Left renal cortex interstitium (tissue), 4 donors: ENCODE measurements at places on chromosomes 2 and 18. TPM values are rescaled to one million over a fixed set of nuclear protein-coding genes. Genes with fewer than 3 reads are reported as not detected.

DNA sequence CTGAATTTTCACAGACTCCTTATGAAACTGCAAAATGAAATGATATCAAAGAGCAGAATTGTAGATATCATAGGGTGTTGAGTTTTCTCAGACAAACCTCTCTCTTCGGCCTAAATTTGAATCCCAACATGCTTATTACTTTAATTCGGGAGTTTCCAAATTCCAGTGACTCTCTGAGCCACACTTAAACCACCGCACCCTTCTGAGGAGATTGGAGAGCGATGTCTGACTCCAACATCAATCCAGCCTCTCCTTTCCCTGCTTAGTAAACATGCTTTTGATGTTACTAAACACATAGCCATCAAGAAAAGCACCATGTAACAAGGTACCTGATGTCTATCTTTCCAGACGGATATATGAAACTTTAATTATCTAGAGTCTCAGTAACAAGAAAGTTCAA, 103.1 kb upstream of the ARHGAP28 start:
- DNase-seq, result no peak

GRCh38 chr2:222688917-222689316, 17.5 kb downstream of the MOGAT1 start:
- DNase-seq, result no peak

GRCh38 chr2:215970425-215970824, 42.9 kb downstream of the MREG start:
- no peak for DNase-seq

DNA sequence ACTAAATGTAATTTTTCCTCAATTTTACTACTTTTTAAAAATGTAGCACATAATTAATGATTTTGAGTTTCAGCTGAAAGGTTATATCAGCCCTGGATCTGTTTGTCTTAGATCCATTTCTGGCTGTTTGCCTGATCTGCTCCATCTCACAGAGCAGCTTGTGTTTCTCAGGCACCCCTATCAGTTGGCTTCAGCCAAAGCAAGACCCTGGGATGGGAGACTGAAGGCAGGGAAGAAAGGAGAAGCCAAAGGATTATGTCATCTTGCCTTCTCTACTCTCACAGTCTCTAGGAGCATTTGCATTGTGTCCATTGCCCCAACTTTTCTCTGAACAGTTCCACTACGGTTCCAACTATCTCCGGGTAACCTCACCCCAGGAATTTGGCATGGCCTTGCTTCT, 110.5 kb downstream of the CCDC148 start:
- no peak for DNase-seq

DNA sequence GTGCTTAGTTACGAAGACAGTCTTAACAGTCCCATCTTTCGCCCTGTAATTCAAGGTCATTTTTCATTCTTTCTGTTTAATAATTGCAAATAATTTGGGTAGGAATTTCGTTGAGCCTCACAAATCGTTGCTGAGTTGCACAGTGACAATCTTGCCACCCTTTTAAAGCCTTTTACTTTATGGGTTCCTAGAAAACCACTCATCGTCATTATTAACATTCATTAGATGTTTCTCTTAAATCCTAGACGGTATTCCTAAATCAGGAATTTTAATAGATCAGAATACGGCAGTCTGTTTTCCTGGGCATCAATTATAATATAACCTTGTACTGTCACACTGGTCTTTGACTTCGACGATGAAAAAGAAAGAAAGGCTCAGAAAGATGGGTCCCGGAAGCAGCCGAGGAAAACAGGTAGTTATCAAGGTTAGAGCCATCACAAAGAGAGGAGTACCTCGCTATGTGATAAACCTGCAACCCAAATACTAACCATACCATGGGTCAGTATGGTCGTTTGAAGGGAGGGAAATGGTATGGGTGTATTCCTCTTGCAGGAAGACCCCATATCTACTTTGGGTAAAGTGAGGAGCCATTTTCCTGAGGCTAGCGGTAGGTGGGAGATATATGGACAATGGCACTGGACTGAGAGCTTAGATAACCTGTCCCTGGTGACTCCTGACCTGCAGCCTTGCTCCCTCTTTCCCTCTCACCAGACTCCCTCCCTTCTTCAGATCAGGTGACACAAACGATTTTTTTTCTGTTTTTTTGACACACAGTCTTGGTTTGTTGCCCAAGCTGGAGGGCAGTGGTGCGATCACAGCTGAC, 981 bp upstream of the SF3B1 start:
- peak; percentile 6 for DNase-seq

CD226 gene
- 2.3 TPM for polyA plus RNA-seq

GPBAR1 gene
- 3.0 TPM for polyA plus RNA-seq

PLCL1 gene
- polyA plus RNA-seq, result 14.2 TPM

CIB4 gene
- not detected for polyA plus RNA-seq
